HL-60 (cell line): ENCODE measurements at places on chromosomes 16 and 17.

DNA sequence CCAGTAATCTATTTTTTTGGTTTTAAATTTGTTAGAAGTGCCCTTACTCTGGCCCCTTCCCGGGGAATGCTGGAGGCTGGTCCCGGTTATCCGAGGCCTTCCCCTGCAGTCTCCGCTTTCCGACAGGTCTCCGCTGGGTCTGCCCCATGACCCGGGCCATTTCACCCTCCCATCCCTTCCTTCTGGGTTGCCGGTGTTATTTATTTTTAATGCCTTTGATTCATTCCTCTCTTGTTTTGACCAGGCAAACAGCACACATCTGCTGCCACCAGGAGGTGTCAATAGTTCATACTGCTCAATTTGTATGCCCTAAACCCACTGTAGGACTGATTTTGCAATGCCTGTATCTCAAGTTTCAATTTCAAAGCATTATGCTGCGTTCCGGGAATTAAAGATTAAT, 113.2 kb upstream of the IRX5 start:
- DNase-seq = no peak

DNA sequence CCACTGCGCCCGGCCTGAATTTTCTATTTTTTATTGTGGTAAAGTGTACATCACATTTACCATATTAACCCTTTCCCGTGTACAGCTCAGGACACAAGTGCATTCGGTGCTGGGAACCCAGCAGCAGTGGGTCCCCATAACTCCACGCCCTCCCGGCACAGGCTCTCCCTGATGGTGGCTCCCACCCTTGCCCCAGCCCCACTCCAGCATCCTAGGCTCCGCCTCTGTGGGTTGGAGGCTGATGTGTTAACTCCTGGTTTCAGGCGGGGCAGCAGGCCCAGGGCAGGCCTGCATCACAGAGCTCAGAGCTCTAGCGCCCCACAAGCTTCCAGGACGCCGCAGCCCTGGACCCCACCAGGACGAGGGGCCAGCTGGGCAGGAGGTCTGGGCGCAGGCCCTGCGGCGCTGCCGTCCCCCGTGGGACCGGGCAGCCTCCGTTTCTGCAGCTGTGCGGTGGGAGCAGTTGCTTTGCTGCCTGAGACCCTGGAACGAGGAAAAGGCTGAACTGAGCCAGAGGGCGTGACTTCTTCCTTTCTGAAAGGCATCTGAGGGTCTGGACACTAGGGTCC, 19.6 kb downstream of the ZFPM1 start:
- DNase-seq = no peak

- DNase-seq = no peak
Observed at GRCh38 chr16:3188925-3189825, 1.2 kb downstream of the OR1F1 start.

GRCh38 chr17:69581061-69581961, 166.8 kb downstream of the MAP2K6 start:
- DNase-seq = no peak

DNA sequence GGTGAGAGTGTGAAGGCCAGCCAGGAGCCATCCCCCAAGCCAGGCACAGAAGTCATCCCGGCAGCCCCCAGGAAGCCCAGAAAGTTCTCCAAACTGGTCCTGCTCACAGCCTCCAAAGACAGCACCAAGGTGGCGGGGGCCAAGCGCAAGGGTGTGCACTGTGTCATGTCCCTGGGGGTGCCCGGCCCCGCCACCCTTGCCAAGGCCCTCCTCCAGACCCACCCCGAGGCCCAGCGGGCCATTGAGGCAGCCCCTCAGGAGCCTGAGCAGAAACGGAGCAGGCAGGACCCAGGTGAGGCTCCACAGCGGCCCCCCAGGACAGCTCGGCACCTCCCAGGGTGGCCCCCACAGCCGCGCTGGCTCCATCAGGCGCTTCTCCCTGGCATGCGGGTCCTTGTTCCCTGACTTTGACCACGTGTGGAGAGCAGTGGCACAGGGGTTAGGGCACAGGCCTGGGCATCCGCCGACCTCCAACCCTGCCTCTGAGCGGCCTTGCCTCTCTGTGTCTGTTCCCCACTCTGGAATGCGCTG, 13.5 kb downstream of the FLYWCH2 start:
- no peak for DNase-seq
